ENCODE measurements at places on chromosomes 6 and 20.

- no peak for DNase-seq
Measured at GRCh38 chr6:142444881-142445301, 143.1 kb downstream of the ADGRG6 start.

GRCh38 chr6:36028877-36029324 lies 1.3 kb downstream of the MAPK14 start:
- DNase-seq = no peak

DNA sequence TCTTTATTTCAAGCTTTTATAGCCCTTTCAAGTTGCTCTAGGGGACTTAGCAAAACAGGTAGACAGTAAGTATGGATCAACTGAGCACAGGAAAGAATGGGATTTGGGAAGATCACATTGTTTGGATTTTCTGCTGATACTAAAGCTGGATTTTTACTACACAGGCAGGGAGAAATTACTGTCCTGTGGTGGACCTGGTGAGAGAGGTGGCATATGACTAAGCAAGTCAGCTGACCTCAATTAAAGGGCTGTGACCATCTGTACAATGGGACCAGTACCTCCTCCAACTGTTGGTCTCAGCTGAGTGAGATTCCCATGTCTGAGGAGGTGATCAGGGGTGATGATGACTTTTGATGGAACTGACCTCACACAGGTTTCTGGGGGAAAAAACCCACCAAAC lies 28.0 kb downstream of the RREB1 start:
- DNase-seq = no peak

DNA sequence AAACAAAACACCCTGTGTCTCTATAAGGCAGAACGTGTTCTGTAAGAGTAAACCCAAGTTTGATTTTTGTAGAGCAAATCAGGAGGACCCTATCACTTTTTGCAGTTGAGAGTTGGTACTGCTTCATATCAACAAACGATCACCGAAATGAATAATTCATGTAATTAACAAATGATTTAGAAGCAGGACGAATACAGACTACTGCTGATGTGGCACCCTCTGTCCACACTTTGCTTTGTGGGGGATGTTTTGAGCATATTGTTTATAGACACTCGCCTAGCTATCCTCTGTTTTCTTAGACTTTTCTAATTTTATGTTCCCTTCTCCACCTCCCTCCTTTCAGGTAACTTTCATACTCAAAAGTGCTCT lies 1.5 kb downstream of the CD2AP start:
- DNase-seq = no peak

DNA sequence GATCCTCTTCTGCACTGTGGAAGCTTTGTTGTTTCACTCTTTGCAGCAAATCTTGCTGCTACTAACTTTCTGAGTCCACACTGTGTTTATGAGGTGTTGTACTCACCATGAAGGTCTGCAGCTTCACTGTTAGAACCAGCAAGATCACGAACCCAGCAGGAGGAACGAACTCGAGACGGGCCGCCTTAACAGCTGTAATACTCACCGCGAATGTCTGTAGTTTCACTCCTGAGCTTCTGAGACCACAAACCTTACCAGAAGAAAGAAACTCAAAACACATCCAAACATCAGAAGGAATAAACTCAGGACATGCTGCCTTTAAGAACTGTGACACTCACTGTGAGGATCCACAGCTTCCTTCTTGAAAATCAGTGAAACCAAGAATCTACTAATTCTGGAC lies 48.1 kb upstream of the MBOAT1 start:
- DNase-seq = no peak

- no peak for DNase-seq
Measured at GRCh38 chr6:100453701-100454521, 10.8 kb downstream of the SIM1 start.

DNA sequence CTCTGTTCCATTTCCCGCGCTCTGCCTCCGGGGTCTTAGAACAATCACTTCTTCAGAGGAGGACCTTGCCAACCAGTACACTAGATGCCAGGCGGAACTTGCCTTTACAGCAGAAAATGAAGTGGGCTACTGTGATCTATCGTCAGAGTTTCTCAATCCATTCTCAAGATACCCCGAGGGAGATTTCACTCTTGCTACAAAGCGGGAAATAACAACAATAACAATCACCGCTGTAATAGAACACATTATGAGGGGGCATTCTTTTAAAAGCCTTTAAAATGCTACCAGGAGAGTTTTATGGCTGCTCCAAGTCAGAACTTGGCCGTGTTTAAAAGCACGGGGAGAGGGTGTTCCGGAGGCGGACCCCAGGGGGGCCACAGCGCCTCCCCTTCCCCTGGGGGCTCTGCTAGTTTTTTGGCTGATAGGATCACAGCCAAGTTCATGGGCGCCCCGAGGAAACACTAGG lies 617.0 kb upstream of the AGPAT4 start:
- no peak for DNase-seq

DNA sequence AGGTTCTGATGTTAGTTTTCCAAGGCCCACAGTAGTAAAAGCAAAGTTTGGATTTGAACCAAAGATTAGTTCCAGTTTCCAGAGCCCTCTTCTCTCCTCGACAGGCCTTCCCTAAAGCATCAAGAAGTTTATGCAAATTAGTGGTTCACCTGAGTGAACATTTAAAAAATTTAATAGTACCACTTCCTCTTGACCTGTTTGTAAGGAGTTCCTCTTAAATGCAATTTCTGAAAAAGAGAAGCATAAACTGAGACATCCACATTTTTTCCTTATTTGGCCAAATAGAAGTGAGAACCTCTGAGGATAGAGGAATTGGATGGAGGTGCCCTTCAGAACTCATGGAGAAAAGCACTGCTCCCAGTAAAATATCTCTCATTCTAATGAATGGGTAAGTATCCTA lies 1.2 kb upstream of the DSE start:
- no peak for DNase-seq

- DNase-seq = no peak
Measured at GRCh38 chr20:45823949-45824835, 2.9 kb downstream of the TNNC2 start.

- no peak for DNase-seq
Measured at GRCh38 chr6:2166717-2167116, 78.7 kb downstream of the GMDS start.

- no peak for DNase-seq
Measured at GRCh38 chr6:67003844-67004243, 1296.8 kb upstream of the EYS start.

DNA sequence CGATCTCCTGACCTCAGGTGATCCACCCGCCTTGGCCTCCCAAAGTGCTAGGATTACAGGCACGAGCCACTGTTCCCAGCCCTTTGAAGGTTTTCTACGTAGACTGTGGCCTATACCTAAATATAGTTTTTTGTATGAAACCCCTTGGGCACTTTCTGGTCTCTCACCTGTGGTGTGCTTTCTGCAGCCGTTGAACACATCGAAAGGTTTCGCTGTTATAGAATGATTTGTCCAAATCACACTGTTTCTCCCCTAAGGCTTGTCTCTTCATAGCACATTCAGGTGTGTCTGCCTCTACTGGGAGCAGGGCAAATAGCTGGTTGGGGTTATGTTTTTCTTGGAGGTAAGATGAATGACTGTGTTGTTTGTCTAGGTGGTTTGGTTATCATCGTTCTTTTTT lies 597.9 kb downstream of the RNF144B start:
- DNase-seq = no peak

GRCh38 chr6:1701668-1702353 lies 92.1 kb downstream of the FOXC1 start:
- DNase-seq = no peak

DNA sequence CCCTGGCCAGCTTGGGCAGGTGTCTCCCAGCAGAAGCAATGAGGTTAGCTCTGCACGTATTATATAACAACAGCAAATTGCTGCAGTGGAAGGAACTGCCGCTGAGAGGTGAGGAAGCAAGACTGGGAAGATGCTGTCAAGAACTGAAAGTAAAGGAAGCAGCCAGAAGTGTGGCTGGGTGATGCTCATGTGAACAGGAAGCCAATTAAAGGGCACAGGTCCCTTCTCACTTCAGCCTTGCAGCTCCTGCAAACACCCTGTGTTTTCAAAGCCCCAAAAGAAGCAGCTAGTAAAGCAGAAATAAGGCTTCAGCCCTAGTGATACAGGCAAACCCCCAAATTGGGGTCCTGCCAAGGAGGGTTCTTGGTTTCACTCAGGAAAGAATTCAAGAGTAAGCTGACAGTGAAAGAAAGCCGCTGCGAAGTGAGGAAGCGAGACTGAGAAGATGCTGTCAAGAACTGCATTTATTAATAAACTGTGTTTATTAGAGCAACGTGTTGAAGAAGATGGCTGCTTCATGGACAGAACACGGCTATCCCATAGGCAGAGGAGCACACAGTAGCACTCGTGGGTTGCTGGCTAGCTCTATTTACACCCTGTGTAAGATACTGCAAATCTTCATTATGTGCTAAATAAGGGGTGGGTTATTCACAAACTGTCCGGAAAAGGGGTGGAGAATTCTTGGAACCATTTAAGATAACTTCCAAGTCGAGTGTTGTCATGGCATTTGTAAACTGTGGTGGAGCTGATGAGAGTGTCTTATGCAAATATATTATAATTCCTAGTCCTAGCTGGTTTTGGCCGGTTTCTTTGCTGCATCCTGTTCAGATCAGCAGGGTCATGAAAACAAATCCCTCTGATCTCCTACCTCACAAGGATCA lies 152.2 kb downstream of the LINC00237 start:
- DNase-seq = no peak

DNA sequence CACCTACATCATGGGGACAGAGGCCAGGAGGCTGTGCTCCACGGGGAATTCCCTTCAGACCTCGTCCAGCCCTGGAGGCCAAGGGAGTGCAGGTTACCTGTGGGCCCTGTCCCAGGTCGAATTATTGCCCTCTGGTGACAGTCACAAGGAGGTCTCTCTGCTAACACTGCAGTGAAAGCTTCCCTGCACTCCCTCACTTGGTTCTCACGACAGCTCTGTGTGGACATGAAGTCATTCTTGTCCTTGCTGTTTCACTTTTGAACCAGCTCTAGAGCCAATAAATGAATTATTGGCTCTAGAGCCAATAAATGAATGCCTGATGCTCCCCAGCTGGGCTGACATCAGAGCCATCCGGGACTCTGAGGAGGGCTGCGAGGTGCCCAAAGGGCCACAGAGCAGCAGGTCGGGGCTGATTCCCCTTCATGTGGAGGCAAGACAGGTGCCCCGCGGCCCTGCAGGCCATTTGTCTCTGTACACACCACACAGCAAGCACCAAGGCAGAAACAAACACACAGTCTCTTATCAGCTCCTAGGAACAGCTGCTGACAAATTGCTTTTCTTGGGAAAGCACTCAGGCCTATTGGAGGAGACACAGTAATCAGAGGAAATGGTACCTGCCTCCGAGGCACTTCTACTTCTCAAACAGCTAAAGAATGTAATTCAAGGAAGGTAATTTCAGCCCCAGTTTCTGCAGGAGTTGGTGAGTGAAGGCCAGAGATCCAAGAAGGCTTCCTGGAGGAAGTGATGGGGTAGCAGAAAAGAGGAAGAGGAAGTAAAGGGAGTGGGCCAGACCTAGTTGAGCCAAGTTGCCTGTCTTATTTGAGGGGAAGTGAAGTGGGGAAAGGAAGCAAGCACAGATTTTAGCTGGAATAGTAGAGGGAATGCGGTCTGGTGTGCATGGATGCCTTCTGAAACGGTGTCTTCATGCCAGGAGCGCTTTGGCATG lies 27.5 kb upstream of the TBXT start:
- no peak for DNase-seq

DNA sequence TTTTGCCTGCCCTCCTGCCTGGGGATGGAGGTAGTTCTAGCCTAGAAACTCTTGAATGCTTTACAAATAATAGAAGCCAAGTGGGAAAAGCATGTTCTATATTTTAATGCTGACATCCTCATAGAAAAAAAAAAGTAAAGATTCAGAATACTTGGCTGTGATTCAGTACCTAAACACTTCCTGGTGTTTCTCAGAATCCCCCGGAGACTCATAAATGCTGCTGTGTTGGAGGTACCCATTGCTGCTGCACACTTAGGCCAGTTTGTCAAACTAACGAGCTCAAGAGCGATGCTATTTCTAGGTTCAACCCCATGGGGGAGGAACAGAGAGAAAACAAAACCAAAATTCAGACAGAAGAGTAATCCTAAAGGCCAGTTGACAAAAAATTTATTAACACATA lies 38.8 kb upstream of the ZFP64 start:
- no peak for DNase-seq

GRCh38 chr6:48606618-48607017 lies 495.6 kb upstream of the PTCHD4 start:
- DNase-seq = no peak

- DNase-seq = no peak
Measured at GRCh38 chr20:64189530-64189966, 25.3 kb downstream of the MYT1 start.

DNA sequence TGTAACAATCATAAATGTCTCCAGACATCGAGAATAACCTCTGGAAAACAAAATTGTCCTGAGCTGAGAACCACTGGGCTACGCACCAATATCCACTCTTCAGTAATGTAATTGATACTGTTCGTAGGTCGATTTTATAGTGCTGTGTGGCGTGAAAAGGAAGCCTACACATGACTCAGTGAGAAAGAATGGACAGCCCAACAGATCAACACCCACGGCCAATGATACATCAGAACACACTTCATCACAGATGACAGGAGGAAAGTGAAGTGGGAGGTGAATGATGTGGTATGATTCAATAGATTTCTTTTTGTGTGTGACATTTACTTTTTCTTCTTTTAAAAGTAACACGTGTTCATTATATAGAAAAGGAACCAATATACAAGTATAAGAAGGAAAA lies 93.5 kb downstream of the RPS12 start:
- no peak for DNase-seq

DNA sequence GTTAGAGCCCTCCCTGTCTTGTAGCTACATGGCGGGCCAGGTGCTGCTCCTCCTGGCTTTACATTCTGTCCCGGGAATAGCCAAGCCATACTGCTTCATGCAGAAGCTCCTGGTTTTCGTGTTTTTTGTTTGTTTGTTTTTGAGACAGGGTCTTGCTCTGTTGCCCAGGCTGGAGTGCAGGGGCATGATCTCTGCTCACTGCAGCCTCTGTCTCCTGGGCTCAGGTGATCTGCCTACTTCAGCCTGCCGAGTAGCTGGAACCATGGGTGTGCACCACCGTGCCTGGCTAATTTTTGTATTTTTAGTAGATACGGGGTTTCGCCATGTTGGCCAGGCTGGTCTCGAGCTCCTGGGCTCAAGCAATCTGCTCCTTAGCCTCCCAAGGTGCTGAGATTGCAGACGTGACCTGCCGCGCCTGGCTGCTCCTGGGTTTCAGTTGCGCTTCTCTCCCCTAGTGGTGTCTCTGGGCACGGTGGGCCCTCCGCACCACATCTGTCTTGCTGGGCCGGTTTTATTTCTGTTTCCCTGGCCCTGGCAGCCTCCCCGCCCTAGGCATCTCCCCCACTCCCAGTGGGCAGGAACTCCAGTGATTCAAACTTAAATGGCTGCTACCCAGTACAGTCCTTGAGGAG lies 12.9 kb downstream of the CDYL start:
- DNase-seq = no peak

DNA sequence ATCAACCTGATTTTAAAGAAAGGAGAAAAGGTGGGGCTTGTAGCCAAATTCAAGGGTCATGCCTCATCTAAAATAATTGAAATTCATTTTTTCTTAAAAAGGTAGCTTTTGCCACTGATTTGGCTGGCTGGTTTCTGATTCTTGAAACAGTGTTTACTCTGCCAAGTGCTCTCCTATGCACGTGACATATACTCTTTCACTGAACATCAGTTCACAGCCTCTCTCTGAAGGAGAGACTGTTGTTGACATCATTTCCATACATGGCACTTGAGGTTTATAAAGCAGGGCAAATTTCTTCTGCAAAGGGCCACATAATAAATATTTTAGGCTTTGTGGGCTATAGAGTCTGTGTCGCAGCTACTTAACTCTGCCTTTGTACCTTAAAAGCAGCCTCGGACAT lies 40.4 kb upstream of the DOK5 start:
- no peak for DNase-seq

GRCh38 chr6:12012038-12012557 lies at the start of gene HIVEP1:
Gene HIVEP1, plus strand, starts transcription at chr6:12012312. Its CDS starts 3,317 bp downstream, at chr6:12015629.
- DNase-seq = no peak
